ENCODE measurements at places on chromosomes 6 and 20. TPM values are rescaled to one million over a fixed set of nuclear protein-coding genes. Genes with fewer than 3 reads are reported as not detected.

Gene LTA
- not detected for total RNA-seq

Gene PBOV1
- not detected for total RNA-seq

DNA sequence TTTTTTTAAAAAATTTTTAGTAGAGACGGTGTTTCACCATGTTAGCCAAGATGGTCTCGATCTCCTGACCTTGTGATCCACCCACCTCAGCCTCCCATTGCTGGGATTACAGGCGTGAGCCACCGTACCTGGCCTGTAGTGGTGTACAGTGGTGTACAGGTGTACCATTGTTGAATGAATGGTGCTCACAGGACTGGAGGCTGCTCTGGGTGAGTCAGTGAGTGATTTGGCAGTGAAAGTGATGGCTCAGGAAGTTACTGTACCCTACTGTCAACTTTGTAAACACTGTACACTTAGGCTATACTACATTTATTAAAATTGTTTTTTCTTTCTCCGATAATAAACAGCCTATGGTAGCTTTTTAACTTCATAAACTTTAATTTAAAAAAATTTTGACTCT lies 122.8 kb upstream of the EEF1E1 start:
- DNase-seq = no peak

GRCh38 chr6:33995309-33996119 lies 150.4 kb downstream of the GRM4 start:
- DNase-seq = no peak

Gene CNR1
- total RNA-seq = 11.8 TPM

DNA sequence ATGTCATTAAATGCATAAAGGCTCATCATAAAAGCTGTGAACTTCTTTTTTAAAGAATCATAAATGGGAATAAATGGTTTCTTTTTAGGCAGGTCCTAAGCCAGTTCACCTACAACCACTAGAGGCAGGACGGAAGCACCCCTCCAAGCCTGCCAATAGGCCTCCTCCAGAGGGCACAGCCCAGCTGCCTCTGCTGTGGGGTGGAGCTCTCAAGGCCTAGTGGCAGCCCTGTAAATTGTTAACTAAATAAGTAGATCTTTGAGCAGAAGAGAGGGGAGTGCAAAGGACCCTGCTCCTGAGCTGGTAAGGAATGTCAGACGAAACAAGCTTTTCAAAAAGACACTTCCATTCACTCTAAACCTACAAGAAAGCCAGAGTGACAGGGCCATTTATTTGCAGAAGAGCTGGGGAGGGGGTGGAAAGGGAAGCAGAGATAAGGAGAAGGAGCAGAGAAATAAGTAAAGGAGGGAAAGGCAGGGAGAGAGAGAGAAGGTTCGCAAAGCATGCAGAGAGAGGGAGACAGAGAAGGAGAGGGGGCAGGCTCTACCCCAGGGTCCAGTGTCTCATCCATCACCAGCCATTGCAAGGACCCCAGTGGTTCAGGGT lies 18.0 kb upstream of the MAFB start:
- no peak for DNase-seq

- DNase-seq = no peak
These were observed 174.5 kb downstream of the CDC5L start for GRCh38 chr6:44561832-44562665.

Gene ESR1
- 2.1 TPM for total RNA-seq

DNA sequence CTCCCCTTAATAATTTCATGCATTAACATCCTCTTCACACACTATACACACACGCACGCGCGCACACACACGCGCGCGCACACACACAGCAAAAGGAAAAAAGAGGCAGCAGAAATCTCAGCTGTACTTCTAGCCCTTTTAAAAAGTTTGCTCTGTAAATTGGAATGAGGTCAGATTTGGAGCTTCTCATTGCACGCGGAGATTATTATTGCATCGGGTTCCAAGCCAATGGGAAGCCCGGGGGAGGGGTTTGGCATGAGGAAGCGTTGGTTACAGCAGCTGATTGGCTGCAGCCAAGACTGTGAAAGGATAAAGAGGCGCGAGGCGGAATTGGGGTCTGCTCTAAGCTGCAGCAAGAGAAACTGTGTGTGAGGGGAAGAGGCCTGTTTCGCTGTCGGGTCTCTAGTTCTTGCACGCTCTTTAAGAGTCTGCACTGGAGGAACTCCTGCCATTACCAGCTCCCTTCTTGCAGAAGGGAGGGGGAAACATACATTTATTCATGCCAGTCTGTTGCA lies at the start of gene SOX4:
SOX4 (plus strand) TSS at position 340 of the 515 bp plus-strand sequence. CDS start 784 bp downstream, outside the sequence.
- DNase-seq = peak; percentile 77

DNA sequence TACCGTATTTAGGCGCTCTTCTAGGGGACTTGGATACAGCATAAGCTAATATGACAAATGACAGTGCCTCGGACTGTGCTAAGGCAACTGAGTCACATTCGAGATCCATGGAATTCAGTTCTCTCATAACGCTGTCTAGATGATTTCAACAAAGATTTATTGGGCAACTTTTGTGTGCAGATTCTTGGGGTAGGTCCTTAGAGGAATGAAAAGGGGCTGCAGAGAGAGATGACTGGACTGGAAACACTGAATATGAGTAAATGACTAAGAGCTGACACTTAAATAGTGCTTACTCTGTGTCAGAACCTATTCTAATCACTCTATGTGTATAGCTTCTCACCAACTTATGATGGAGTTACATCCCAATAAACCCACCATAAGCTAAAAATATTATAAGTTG lies 36.4 kb upstream of the MARCKS start:
- no peak for DNase-seq

Gene ZNF217
- total RNA-seq = 23.8 TPM

Gene CCDC167
- total RNA-seq = 18.8 TPM

GRCh38 chr6:84193114-84193708 lies 34.2 kb downstream of the CEP162 start:
- no peak for DNase-seq

- no peak for DNase-seq
These were observed 625.2 kb downstream of the EPM2A start for GRCh38 chr6:145110109-145110508.

DNA sequence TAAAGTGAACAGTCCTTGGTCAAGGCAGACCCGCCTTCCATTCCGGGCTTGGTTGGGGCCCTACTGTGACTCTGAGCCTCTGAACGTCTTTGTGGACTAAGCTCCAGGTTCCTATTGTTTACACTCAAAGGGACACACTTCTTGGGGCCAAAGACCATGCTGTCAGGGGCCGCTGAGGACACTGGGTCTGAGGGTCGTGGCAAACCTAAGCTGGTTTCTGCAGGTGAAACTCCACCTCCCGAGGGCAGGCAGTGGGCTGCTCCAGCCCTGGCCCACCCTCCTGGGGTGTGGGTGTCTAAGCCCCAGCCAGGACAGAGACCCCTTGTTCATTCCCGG lies 43.1 kb downstream of the DSTN start:
- no peak for DNase-seq

DNA sequence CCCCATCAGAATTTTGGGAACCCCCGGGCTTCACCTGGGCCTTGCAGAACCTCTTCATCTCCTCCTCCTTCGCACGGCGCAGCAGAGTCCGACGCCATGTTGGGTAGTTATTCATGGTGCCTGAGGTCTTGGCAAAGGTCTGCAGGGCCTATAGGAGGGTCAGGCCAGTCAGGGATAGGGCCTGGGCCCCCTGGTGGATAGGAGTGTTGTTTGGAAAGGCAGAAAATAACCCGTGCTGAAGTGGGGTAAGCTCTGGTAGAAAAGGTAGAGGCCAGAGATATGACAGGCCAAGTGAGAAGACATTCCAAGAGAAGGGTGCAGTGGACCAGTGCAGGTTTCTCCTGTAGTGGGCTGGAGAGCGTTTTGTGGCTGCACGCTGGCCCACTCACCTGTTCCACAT lies 4.9 kb downstream of the SMPD2 start:
- no peak for DNase-seq

DNA sequence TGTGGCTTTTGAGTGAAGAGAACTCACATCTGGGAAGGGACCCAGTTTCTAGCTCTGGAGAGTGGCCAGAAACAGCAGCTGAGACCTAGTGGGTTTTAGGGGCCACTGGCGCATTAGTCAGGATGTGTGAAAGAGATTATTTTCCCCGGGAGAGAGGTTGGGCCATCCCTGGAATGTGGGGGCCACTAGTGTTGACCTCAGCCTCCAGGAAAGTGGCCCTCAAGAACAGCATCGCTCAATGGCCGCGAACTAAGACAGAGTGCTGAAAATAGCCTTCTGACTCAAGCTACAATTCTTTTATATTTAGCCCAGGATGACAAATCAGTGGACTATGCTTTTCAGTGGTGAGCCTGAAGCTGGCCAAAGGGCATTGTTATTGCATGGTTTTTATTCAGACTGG lies 210.4 kb upstream of the RNF24 start:
- no peak for DNase-seq

- no peak for DNase-seq
These were observed 494.0 kb upstream of the MAP3K7 start for GRCh38 chr6:91080871-91081270.

- no peak for DNase-seq
These were observed 23.0 kb upstream of the AKAP12 start for GRCh38 chr6:151216804-151217203.

Gene DCBLD1
- 6.9 TPM for total RNA-seq

DNA sequence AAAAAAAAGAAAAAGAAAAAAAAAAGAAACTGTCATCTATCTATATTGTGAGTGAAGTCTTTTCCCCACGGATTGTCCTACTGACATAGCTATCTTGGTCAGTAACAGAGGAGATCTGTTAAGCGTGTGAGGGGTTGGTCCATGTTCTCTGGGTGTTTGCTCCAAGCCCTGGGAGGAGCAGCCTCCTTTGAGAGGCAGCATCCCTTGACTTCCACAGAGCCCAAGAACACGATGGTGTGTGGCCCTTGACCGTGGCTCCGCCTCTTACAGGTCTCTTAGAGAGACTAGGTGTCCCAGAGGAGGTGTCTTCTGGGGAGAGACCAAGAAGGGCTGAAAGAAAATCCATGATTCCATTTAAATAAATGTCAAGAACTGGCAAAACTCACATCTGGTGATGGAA lies 60.1 kb upstream of the GTSF1L start:
- DNase-seq = no peak

DNA sequence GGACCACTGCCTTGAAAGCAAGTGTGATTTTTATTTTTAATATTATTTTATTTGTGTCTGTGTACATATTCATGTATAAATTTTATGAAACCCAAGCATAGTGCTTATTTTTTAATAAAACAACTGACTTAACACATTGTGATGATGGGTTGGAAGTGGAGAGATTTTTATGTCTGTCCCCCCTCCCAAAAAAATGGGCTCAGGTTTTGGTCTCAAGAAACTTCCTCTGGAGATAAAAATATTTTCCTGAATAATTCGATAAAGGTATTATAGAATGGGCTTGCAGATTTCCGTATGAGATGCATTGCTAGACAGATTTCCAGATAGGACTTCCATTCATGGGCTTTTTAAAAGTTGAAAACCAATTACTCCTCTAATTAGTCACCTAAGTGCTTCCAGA lies 2.7 kb downstream of the FOXQ1 start:
- no peak for DNase-seq

Gene LRFN2
- total RNA-seq = not detected

DNA sequence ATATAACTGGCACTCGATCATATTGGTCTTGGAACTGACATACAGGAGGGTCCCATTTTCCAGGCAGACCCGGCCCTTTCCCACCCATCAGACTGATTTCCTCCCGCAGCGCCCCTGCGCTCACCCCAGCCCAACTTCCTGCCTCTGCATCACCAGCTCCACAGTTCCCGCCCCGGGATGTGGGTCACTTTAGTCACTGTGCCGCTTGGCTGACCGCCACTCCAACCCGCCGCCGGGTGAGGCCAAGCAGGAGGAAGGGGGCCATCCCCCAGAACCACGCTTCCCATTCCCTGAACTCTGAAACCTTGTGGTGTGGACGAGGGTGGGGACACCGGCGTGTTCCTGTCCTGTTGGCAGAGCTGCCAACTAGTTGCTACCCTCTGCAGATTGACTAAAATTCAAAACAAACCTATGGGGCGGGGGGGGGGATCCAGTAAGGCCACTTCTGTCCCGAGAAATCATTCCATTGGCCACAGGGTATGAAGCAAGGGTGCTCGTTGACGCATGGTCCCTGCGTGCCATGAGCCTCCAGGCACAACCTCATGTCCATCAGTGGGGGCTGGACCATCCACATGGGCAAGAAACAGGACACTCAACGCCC lies 12.3 kb downstream of the TGM2 start:
- peak; percentile 56 for DNase-seq

DNA sequence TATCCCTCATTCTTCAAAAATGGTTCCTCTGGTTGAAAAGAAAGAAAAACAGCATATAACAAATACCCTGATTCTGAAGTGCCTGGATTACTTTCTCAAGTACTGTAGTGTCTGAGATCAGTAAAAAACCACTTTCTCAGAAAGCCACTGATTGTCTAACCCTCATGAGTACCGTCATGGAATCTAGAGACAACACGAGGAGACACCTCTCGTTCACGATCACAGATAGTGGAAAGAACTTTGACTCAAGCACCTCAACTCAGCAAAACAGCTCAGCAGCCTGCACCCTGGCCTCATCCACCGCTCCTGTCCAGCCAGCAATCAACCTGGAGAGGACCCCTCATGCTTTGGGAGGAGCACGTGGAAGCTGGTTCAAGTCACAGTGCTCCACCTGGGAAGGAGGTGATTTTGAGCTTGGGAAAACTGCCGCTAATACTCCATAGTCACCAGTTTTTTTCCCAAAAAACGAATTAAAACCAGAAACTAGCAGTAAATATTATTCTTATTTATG lies 1.0 kb downstream of the SCML4 start:
- no peak for DNase-seq

- no peak for DNase-seq
These were observed 671 bp downstream of the BPHL start for GRCh38 chr6:3119040-3119723.

GRCh38 chr6:128118401-128118800 lies 217.5 kb upstream of the THEMIS start:
- DNase-seq = no peak

DNA sequence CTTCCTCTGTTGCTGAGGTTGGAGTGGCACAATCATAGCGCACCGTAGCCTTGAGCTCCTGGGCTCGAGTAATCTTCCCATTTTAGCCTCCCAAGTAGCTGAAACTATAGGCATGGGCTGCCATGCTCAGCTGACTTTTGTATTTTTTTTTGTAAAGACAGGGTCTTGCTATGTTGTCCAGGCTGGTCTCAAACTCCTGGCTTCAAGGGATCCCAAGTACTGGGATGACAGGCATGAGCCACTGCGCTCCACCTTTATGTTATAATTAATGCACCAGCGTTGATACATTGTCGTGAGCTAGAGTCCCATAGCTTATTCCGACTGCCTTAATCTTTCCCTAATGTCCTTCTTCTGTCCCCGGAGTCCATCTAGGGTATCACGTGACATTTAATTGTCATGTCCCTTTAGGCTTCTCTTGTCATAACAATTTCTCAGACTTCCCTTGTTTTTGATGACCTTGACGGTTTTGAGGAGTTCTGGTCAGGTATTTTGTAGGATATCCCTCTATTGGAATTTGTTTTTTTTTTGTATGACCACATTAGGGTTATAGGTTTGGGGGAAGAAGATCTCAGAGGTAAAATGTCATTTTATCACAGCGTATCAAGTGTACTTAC lies 63.9 kb downstream of the CEBPB start:
- DNase-seq = no peak

GRCh38 chr6:53673162-53673727 lies 7.7 kb upstream of the KLHL31 start:
- DNase-seq = no peak

- no peak for DNase-seq
These were observed 99.8 kb upstream of the ASCC3 start for GRCh38 chr6:100980949-100981348.

- no peak for DNase-seq
These were observed 139.9 kb downstream of the CDH4 start for GRCh38 chr20:61391812-61392520.

Data from tibial nerve (tissue), 4 donors.